Activated CD4-positive, alpha-beta T cell treated with anti-CD3 and anti-CD28 coated beads for 4 hours (primary cell): ENCODE measurements at places on chromosomes 2 and 18.

GRCh38 chr2:238684362-238685326, 163.2 kb upstream of the TWIST2 start:
- DNase-seq, result no peak

GRCh38 chr2:185802926-185803325, 64.3 kb downstream of the FSIP2 start:
- no peak for DNase-seq

GRCh38 chr18:78624646-78625279, 354.9 kb upstream of the SALL3 start:
- no peak for DNase-seq

DNA sequence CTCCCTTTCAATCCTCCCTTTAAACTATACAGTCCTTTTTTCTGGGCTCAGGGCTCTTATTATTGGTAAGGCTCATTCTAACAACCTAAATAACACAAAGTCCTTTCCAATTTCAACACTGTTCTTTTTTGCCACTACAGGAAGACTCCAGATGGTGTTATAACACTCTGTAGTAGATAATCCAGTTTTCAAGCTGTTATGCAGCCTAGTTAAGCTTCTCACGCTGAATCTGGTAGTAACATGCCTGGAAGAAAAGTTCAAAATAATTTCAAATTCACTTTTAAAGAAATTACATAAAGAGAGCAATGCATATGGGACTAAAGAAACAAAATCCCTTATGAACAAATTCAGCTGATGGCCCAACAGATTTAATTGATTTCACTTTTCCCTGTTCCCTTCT, 3.2 kb upstream of the MPP4 start:
- DNase-seq, result no peak

DNA sequence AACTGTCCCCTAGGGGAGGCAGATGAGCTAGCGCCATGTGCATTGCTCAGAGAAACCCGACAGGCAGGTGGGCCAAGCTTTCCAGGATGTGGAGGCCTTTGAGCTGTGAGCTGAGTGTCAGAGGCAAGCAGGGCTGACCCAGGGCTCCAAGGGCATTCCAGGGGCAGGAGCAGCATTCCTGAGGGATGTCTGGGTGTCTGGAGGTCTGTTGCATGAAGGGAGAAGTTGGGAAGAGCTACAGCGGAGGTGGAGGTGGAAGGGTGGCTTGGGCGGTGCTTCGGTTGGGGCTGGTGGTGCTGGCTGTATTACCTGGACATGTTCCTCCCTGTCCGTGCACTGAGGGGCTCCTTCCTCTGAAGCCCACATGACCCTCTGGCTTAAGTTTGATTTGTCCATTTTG, 102.8 kb downstream of the RNF144A start:
- no peak for DNase-seq

DNA sequence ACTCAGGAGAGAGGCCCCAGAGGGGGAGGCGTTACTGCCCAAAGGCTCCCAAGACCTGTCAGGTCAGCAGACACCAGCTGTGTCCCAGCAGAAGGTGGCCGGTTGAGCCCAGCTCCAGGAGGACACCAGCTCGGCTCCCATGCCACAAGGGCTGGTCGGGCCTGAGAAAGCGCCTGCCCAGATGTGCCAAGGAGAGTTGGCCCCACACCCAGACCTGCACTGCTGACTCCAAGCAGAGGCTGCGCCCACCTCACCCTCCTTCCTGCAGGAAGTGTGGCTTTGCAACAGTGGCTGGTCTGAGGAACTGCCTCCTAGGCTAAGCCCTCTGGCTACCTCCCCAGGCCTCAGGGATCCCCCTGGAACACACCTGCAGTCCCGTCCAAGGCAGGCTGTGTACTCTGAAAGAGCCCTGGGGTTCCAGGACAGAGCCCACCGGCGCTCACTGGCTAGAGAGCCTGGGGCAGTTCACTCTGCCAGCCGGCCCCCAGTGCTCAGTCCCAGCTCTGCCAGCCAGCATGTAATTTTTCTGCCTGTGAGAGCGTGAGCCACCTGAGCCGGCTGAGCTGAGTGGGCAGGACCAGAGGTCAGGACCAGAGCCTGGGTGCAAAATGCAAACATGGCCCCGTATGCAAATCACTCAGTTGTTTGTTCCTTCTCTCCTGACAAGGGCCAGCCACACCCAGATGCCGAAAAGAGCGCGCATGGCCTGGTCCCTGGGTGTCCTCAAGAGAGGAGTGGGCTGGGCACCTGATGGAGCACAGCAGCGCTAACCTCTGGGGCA, 36.9 kb upstream of the PTMA start:
- DNase-seq, result no peak

- no peak for DNase-seq
Observed at GRCh38 chr2:102239344-102239743, 52.5 kb downstream of the IL1RL2 start.

DNA sequence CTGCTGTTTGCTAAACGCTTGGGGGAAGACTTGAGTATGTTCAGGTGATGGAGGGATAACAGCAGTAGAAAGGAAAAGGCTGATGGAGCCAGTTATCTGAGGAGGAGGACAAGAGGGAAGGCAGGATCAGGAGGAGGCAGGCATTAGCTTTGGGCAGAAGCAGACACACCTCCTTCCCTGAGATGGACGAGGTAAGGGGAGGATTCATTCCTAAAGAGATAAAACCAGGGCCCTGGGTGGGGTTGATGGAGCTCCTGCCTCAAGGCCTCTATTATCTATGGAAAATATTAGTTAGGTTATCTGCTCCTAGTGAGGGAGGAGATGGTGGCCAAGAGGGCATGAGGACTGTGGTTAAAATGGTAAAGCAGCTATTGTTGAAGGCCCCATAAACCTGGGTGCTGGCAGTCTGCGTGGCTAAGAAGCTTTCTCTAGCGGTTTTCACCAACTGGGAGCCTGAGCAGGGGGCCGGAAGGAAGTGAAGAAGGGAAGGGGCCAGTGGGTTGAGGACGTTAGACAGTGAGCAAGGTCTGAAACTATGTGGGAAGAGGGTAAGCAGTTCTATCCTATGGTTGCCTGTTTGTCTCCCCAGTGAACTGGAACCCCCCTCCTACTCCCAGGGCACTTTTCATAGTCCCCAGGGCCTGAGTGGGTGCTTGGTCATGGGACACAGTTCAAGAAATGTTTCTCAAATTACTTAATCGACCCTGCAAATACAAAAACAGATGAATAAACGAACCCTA, 56.6 kb upstream of the HK2 start:
- no peak for DNase-seq

DNA sequence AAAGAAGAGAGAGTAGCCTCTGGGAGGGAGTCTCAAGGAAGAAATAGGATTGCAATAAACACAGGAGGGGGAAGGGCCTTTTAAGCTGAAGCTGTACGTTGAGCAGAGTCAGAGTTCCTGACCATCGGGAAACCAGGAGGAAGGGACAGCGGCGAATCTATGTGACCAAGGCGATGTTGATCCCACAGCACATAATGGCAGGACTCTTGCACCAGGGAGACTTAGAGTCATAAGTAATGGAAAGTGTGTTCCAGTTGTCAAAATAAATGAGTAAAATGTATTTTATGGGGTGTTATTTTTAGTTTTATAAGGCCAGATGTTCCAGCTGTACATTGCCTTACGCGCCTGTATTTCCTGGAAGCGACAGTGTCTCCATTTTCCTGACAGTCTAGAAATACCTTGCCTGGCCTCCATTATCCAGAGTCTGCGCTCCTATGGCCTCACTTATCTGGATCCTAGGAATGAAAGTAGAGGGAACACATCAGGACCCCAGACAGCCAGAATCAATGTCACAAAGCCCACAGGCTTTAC, 152.8 kb upstream of the COPS8 start:
- DNase-seq, result no peak

GRCh38 chr2:240160291-240161086, 20.0 kb upstream of the OTOS start:
- DNase-seq, result no peak

DNA sequence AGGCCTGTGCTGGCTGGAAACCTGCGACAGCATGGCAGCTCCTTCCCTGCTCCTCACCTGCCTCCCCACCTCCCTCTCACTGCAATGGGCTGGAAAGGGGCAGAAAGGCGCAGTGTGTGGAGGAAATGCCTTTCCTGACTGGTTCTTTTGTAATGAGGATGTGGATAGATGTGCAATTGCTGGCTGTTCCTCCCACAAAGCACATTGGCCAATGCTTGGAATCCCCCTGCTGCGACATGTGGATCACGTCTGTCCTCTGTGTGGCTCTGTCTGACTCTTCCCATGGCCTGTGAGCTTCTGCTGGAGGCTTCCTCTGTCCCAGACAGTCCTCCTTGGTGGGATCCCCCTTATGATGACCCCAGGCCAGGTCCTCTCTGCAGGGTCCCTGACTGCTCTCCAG, 172.5 kb downstream of the NCK2 start:
- DNase-seq, result no peak

DNA sequence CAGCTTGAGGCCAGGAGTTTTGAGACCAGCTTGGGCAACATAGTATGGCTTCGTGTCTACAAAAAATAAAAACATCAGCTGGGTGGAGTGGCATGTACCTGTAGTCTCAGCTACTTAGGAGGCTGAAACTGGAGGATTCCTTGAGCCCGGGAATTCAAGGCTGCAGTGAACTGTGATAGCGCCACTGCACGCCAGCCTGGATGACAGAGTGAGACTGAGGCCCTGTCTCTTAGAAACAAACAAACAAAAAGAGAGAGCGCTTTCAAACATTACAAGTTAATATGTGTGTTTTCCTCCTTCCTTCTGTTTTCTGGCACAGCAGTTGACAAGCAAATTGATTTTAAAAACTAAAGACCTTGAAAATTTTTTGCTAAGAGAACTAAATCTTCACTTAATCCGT, 9.9 kb downstream of the EPC2 start:
- no peak for DNase-seq

DNA sequence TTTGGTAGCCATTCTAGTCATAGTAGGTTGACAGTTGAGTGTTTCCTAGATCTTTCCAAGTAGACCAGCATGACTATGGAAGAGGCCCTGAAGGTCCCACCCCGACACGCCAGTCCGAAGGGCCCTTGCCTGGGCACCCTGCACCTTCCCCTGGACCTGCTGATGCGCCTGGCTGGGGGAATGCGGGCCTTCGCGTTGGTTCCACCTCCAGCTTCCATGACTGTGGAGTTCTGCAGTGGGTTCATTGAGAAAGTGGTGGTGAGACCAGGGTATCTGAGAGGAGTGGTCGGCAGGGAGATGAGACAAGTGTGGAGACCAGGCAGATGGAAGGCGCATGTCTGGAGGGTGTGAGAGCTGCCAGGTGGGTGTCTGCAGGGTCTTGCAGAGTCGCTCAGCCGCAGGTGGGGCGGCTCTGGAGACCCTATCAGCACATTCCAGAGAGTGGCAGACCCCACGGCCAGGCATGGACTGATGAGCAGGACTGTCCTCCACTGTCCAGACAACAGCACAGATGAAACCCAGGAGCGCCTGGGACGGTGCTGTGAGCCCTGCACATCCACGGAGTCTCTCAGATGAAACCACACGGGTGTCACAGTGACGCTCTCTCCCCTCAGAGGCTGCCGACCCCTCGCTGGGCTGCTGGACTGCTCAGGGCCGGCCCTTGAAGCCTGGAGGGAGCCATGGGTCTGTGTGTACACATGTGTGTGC, 182.5 kb upstream of the HDAC4 start:
- DNase-seq, result no peak

- no peak for DNase-seq
Observed at GRCh38 chr18:62621546-62621945, 93.8 kb upstream of the PHLPP1 start.

- no peak for DNase-seq
Observed at GRCh38 chr18:63031375-63031774, 288.2 kb downstream of the BCL2 start.

DNA sequence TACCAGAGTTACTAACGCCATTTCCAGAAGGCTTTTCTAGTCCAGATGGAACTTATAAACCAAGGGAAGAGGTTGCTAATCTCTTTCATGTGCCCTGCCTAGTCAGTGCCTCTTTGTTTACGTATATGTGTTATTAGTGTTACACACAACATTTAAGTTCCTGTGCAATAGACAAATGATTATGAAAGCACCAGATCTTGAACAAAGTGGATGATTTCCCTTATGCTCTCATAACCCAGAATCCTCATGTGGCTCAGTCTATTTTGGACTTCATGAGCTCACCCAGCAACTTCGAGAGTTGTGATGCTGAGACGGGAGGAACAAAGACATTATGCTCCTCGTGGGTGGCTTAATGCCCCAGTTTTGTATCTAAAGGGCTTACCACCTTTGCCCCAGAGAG, 214.4 kb upstream of the SP5 start:
- no peak for DNase-seq

DNA sequence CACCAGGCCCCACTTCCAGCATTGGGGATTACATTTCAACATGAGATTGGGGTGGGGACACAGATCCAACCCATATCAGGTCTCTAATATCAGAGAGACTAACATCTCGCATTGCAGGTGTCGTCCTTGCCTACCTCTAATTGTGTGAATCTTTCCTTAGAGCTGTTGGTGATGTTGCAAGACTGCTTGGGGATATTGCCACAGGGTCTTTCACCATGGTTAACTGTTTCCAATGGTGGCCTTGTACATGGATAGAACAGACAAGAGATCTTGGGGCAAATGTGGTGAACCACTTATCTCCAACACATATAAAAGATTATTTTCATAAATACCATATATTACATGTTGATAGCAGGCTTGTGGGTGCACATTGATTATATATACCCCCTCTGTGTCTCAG, 270.3 kb upstream of the LINC00305 start:
- DNase-seq, result no peak
